ENCODE measurements at places on chromosomes 2 and 18.

DNA sequence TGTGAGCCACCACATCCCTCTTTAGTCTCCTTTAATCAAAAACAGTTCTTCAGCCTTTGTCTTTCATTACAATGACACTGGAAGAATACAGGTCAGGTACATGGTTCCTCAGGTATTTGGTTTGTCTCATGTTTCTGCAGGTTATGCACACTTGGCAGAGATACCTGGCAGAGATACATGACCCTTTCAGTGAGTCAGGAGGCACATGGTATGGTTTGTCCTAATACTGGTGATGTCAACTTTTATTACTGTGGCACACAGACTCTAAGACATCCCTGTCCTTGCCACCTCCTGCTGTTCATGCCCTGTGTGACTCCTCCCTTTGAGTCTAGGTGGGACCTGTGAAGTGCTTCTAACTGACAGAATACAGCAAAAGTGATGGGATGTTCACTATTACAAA is 58.4 kb downstream of the SPIRE1 start:
- no peak for DNase-seq

GRCh38 chr2:74578408-74578807 is 23.9 kb downstream of the DOK1 start:
- no peak for DNase-seq

GRCh38 chr2:207167099-207167923 is 1.6 kb upstream of the KLF7 start:
- no peak for DNase-seq

DNA sequence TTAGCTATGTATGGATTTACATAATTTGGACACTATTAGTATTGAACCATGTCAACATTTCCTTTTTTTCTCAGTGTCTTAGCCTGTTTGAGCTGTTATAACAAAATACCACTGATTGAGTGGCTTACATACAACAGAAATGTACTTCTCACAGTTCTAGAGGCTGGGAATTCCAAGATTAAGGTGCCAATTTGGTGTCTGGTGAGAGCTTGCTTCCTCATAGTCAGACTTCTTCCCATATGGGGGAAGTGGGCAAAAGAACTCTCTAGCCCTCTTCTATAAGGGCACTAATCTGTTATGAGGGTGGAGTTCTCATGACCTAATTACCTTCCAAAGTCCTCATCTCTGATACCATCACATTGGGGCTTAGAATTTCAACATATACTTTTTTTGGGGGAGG is 12.6 kb downstream of the ZNF804A start:
- no peak for DNase-seq

DNA sequence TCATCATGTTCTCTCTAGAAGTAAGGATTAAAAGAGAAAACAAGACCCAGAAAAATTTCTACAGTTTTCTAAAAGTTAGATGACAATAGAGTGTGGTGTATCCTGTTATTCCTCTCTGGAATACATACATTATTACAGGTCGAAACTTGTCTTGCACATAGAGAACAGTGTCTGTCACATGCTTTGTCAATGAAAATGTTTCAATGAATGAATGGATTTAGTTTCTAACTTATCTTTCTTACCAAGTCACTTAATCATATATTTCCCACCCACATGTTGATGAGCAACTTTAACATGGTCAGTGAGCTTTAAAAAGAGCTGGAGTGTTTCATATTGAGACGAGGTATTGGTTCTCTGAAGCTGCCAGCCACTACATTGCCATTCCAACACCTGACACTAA is 4.3 kb downstream of the DSG4 start:
- DNase-seq: no peak

DNA sequence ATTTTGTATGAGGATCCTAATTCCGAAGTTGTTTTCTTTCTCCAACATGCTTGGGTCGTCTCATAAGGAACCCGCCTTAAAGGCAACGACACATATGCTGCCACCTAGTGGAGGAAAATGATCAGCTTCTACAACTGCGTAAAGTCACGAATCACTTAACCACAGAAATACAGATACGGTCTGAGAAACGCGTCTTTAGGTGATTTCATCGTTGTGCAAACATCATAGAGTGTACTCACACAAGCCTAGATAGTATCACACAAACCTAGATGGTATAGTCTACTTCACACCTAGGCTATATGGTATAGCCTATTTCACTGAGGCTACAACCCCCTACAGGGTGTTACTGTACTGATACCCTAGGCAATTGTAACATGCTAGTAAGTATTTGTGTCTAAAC is 13.1 kb downstream of the GNLY start:
- DNase-seq: no peak

- DNase-seq: no peak
Measured at GRCh38 chr18:58562999-58563667, 65.8 kb downstream of the ALPK2 start.

DNA sequence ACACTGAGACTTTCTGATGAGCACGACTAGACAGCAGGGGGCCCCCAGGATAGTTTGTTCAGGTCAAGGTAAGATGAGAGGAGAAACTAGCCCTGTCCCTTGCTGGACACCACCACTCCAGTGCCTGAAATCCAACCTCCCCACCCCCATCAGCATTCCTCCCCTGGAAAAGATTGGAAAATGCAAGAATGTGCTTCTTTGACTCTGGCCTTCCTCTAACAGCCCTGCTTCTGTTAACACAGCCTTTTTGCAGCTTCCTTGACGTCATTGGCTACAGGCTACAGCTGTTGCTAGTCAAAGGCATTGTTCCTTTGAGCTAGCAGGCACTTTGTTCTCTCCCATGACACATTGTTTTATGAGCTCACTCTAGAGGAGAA is 20.1 kb upstream of the LTBP1 start:
- peak; percentile 45 for DNase-seq

DNA sequence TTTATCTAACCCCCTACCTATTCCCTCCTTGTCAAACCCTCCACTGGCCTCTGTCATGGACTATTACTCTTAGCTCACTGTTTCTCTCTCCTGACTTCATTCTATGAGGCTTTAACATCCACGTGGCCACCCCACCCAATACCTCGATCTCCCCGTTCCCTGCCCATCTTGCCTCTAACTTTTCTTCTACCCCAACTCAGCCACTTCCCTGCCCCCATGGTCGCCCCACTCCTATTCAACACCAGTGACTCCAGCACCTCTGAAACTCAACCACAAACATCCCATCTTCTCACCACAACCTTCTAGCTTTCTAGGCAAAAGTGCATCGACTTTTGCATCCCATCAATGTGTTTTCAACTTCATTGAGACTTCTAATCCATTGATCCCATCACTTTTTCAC is 94.2 kb upstream of the EPAS1 start:
- no peak for DNase-seq

GRCh38 chr2:161161074-161161706 is 962 bp downstream of the TANK start:
- no peak for DNase-seq

DNA sequence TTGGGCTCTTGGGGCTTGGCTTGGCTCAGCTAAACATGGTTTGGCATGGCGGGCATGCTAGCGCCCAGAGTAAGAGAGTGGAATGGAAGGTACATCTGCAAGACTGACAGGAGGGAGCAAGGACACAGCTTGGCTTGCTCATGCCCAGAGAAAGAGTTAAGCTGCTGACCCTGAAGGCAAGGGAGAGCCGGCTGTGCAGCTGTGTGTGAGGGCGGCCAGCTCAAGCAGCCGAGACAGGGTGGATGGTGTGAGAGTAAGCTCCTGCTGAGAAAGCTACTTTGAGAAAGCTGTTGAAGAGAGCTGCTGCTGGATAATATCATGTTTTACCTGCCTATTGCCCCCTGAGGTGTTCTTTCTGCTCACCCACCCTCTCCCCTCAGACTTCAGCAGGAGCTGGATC is 135.6 kb downstream of the CCBE1 start:
- no peak for DNase-seq

DNA sequence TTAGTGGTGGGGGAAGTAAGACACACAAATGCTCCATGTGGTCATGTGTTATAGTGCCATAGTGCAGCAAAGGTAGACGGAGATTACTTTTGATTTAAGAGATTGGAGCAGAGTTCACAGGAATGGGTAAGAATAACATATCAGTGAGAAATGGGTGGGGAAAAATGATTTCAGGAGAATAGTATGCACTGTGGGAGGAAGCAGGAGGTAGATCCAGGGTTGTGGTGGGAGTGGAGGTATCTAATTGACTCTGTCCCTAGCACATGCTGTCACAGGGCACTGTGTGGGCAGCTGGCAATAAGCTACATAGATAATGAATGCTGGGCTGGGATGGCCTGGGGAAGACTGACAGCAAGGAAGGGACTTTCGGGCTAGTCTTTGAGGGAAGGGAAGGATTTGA is 65.3 kb downstream of the STAT1 start:
- DNase-seq: no peak

DNA sequence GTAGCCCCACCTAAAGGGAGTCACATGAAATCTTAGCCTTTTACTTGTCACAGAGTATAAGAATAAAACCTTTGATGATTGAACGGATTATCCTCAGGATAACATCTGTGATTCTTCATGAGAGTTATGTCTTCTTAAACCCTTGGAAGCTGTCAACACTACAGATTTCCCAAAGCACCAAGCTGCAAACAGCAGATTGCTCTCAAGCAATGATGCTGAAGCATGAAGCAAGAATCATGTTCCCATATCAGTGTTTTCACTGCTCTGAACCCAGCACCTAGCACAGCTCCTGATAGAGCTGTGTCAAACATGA is 47.6 kb upstream of the CELF4 start:
- no peak for DNase-seq

- DNase-seq: no peak
Measured at GRCh38 chr2:18440141-18440661, 120.3 kb downstream of the RDH14 start.

DNA sequence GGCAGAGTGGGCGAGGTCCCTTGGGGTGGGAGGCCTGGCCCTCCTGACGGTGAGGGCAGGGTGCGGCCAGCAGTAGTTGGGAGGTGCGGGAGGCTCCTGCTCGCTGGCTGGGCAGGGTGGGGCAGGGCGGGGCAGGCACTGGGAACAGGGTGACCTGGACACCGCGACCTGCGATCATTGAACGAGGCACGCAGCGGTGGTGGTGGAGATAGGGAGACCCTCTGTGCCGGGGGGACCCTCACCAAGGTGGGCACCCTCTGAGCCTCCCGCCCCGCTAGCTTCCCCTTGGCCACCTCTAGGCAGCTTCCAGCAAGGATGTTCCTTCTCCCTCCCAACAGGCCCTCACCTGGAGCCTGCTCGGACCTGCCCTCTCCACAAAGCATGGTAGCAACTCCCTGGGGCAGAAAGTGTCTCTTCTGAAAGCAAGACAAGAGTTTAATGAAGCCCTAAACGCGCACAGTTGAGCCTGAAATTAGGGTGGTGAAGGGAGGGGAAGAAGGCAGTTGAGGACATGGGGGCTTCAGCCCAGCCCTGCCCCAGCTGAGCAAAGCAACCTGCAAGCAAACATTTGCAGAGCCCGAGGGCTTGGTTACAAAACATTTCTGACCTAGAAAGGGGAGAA is 15.4 kb upstream of the FOSL2 start:
- no peak for DNase-seq

- no peak for DNase-seq
Measured at GRCh38 chr2:109560265-109560664, 53.5 kb downstream of the SEPTIN10 start.

DNA sequence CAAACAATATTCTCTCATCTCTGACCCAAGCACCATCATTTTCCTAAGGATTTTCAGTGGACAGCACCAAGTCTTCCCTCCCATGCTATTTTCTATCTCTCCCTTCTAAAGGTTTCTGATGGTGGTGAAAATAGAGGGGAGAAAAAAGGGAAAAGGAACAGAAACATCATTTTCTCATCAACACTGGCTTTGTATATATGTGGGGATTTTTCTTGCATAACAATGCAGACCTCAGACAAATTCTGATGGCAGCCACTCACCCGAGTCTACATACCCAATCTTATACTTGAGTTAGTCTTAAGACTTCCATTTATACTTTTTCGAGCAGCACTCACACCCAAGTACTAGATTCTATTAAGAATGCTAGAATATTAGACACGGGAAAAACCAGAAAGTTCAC is 95.8 kb downstream of the TMEM163 start:
- no peak for DNase-seq

DNA sequence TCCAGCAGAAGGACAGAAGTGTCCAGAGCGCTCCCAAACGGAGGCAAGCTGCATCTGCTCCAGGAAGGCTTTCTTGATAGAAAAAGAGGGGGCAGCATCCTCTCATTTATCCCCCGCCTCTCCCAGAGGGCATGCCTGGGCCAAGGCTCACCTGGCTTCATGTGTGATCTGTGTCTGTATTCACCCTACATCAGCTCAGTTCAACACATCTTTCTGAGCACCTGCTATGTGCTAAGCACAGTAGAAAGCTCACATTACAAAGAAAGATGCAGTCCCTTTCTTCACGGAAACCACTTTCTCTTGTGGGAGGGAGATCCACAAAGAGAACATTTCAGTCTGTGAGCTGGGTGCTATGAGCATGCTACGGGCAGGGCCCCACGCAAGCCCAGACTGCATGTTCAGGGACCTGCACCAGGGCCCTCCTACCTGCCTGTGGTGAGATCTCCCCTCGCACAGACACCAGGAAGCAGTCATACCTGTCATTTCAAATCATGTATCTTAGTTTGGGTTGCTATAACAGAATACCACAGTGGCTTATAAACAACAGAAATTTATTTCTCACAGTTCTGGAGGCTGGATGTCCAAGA is 90.7 kb downstream of the PDCL3 start:
- DNase-seq: no peak

- DNase-seq: no peak
Measured at GRCh38 chr2:235506291-235506996, 12.6 kb downstream of the AGAP1 start.

GRCh38 chr2:24083567-24084385 is 858 bp downstream of the TP53I3 start:
- DNase-seq: no peak

DNA sequence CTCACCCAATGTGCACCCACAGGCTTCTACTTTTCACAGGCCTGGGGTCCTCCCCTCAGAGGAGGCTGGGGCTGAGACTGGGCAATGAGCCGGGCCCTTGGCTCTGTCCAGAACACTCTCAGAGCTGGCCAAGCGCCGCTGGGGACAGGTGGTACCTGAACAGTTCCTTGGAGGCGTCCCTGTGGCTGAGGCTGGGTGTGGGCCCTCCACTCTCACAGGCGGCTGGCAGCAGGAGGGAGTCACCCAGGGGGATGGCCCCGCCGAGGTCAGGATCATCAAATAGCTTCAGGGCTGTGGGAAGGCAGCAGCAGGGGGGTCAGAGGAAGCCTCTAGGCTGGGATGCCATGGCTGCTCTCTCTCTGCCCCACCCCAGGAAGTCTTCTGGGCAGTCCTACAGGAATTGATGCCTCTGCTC is 27.1 kb downstream of the HS1BP3 start:
- no peak for DNase-seq

DNA sequence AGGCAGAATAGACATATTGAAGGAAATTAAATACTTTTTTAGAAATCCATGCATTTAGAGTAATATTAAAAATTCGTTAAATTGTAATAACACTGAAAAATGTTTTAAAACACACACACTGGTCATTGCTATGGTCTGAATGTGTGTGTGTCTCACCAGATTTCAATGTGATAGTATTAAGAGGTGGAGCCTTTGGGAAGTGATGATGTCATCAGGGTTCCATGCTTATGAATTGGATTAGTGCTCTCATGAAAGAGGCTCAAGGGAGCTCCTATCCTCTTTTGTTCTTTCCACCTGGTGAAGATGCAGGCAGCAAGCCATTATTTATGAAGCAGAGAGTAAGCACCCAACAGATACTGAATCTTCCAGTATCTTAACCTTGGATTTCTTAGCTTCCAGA is 441.8 kb downstream of the CDH2 start:
- DNase-seq: no peak

GRCh38 chr2:121283670-121284462 is 1.1 kb downstream of the TFCP2L1 start:
- DNase-seq: no peak
